ENCODE measurements at places on chromosomes 5 and 9. TPM values are rescaled to one million over a fixed set of nuclear protein-coding genes. Genes with fewer than 3 reads are reported as not detected.

CSF1R gene
- total RNA-seq, result 8.7 TPM

OR1J2 gene
- total RNA-seq, result not detected

EPB41L4A gene
- 130 TPM for total RNA-seq

KCNN2 gene
- 56.4 TPM for total RNA-seq

SPATA31E1 gene
- not detected for total RNA-seq

ZNF354C gene
- total RNA-seq, result 34.0 TPM

RAB3C gene
- 62.0 TPM for total RNA-seq

CTSV gene
- total RNA-seq, result 1.3 TPM

SH3RF2 gene
- total RNA-seq, result 0.09 TPM

OLFM1 gene
- 68.8 TPM for total RNA-seq

PCDHA5 gene
- total RNA-seq, result 10.7 TPM

GRXCR2 gene
- not detected for total RNA-seq

ANKRD34B gene
- 0.27 TPM for total RNA-seq

TAF11L5 gene
- not detected for total RNA-seq

GABRA1 gene
- total RNA-seq, result 34.5 TPM

FABP6 gene
- total RNA-seq, result not detected

SLC6A7 gene
- total RNA-seq, result 5.9 TPM

PLEKHG4B gene
- total RNA-seq, result 8.2 TPM

PCDHGA9 gene
- total RNA-seq, result 24.6 TPM

ADCY2 gene
- total RNA-seq, result 21.7 TPM

PCDHB3 gene
- total RNA-seq, result 19.7 TPM

FBXL7 gene
- 7.8 TPM for total RNA-seq

MRPL22 gene
- 24.2 TPM for total RNA-seq

BSPRY gene
- 0.18 TPM for total RNA-seq

DOCK2 gene
- 5.8 TPM for total RNA-seq

PFDN1 gene
- total RNA-seq, result 38.8 TPM

FOXD4 gene
- total RNA-seq, result 1.00 TPM
